ENCODE measurements at places on chromosomes 5 and 9. TPM values are rescaled to one million over a fixed set of nuclear protein-coding genes. Genes with fewer than 3 reads are reported as not detected.

DNA sequence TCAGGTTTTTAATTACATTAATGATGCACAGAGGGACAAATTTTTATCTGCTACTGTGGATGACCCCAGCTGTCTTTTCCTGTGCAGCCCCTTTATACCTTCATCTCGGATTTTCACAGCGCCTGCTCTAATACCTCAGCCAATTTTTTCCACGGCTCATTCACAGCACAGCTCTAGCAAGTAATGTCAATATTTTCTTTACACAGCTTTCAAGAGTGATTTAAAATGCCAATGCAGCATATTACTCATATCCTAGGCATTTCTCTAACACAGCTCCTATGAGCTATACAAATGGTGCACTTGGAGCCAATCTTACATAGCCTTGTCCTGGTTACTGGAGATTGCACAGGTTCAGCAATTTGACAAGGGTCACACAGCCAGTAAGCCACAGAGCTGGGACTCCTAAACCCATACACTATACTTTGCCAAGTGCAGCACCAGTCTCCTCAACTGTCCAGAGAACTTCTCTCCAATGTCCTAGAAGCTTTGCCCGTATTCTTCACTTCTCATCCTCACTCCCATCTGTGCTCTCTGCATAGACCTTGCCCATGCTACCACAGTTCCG is 661.8 kb downstream of the DTWD2 start:
- DNase-seq = no peak

GRCh38 chr5:22764736-22765135 is 88.4 kb downstream of the CDH12 start:
- no peak for DNase-seq

DNA sequence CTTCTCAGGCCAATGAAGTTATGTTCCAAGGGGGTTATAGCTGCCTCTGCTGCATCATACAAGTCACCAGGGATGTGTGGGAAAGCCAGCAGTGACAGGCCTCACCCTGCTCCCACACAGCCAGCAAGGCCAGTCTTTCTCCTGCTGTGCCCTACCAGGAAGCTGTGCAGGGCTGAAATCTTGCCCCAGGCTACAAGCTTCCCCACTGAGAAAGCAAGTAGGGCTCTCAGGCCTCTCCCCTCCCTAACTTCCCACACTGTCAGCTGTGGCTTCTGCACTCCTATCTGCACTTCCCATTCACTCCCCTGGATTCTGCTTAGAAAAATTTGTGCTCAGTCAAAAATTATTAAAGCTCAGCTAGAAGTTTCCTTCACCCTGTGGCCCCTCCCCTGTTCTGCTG is 611.2 kb upstream of the ZNF608 start:
- peak; percentile 20 for DNase-seq

DNA sequence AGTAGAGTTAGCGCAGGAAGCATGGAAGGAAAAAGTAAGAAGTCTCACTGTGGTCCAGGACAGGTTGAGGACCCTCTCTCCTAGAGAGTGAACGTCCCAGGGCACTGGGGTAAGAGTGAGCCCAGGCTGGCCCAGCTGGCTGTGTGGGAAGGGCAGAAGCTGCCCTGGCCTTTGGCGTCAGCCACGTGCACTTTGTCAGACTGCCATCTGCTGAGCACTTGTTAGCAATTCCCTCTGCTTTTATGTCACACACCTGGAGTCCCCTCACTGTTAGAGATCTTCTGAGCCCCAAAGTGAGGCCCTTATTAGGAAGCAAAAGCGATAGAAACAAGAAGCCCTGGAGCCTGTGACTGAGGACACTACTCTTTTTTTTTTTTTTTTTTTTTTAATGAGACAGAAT is 79.1 kb downstream of the UGCG start:
- DNase-seq = no peak

DNA sequence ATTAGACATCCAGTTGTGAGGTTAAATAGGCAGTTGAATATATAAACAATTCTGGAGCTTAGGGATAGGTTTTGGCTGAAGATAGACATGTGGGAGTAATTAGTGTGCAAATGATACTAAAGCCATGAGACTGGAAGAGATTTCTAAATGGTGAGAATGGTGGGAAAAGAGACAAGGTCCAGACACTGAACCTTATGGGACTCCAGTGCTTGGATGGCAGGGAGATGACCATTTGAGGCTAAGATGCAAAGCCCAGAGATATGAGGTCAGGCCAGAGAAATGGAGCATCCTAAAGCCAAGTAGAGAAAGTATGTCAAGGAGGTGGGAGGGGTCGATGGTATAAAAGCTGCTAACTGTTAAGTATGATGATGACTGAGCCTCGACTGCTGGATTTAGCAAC is 115.6 kb downstream of the SEMA5A start:
- no peak for DNase-seq

GRCh38 chr5:388266-389196 is 54.4 kb upstream of the EXOC3 start:
- no peak for DNase-seq

DNA sequence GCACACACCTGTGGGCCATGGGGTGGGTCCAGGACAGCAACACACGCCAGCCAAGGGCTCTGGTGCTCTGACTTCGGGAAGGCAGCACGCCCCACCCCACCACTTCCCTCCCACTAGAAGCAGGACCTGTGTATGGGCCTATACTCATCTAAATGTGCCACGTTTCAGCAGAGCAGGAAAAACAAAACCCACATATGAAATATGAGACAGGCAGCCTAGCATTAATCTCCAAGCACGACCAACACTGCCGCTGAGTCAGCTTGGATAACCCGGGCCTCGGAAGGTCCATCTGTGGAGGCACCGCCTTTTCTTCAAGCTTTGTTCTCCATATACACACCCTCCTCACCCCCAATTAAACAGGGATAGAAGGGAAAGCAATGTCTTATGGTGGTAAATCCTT is 203.1 kb downstream of the ROR2 start:
- DNase-seq = no peak

GRCh38 chr9:98318041-98318790 is 62.8 kb upstream of the TBC1D2 start:
- no peak for DNase-seq

DNA sequence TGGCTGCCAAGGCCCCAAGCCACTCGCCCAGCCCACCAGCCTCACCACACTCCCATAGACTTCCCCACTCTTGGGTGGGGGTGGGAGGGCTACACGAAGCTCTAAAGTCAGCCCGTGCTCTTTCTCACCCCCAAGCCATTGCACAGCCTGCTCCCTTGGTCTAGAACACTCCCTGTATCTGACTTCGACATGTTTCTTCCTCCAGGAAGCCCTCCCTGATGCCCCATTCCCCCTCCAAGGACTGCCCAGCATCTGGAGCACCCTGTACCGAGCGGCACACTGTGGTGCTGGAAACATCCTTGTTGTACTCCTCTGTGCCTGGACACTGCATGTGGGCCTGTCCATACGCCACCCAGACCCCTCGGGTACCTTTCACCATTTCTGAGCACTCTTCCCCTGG is 49.4 kb upstream of the KCNMB1 start:
- DNase-seq = no peak

DNA sequence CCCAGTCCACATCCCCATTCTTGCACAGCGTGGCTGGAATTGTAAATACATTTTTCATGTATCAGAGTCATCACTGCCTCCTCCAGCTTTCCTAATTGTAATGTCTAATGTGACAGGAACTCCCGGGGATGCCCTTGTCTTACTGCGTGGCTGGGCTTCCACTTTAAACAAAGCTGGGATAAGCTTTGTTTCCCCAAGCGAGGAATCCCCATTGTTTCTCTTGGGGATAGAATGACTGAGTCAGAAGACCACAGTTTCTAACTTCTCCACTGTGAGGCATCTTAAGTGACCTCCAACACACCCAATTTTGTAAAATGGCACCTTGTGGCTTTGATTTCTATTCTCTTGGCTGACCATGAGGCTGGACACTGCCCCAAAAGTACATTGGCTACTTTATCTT is 22.4 kb downstream of the ARPC5L start:
- DNase-seq = no peak

- peak; percentile 6 for DNase-seq
Observed at GRCh38 chr9:93678199-93679019, 102.0 kb downstream of the PHF2 start.

DNA sequence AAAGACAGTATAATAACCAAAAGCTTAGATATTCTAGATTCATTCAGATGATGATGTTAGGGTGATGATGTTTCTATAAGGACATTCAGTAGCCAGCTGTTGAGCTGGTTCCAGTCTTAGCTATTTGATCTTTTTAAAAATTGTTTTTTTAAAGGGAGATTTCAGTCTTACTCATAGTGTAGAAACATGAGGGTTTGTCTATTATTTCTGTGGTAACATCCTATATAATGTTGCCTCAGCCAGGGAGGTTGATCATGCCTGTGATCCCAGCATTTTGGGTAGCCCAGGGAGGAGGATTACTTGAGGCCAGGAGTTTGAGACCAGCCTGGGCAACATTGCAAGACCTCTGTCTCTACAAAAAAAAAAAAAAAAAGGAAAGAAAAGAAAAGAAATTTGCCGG is 167.8 kb downstream of the DOCK2 start:
- DNase-seq = no peak

DNA sequence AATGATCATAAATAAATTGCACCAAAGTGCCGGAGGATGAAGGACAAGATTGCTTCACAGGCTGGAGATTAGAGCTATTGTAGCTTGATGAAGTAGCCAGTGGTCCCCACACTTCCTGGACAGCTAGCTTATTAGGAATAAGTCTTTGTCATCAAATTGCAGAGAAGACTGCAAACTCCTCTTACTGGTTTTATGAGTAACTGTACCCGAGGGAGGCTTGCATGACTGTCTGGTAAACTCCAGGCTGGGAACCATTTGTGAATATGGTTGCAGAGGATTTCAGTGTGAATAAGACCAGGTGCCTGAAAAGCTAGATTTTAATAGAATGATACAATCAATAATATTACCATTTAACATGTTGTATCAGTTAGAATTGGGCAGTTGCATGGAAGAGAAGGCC is 36.5 kb upstream of the SEMA5A start:
- no peak for DNase-seq

- no peak for DNase-seq
Observed at GRCh38 chr5:165779505-165779904, 2274.1 kb downstream of the MAT2B start.

- no peak for DNase-seq
Observed at GRCh38 chr5:163978897-163979296, 473.5 kb downstream of the MAT2B start.

DNA sequence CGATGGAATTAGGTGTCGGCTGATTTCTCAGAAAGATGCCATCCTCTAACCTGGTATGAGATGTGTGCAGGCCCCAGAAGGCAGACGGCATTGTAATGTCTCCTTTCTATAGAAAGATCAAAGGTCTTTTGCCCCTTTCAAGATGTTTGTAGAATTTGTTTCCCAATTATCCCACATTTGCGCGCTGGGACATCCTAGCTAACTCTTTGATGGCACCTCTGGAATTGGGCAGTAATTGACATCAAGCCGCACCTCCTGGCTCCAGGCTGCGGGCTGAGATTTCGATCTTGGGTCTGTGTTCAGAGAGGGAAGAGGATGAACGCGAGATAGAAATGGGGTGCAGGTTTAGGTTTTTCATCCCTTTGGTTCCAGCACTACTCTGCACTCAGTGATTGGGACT is 84.8 kb upstream of the LMX1B start:
- no peak for DNase-seq

- DNase-seq = no peak
Observed at GRCh38 chr9:133170716-133171115, 7.0 kb upstream of the GBGT1 start.

DNA sequence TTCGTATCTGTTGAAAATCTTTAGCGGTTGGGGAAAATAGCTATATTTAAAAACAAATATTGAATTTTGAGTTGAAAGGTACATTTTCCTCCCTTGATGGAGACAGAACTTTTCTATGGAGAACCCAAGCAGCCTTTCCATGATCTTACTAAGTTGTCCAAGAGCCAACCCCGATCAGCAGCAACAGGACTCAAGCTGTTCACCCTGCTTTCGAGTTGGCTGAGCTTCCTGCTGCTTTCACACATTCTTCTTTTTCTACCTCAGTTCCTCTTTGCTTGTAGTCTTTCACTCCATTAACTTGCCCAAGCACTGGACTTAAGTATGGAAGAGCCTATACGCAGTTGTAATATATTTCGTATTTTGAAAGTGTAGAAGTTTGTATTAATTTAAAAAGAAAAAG is 59.4 kb downstream of the IL6ST start:
- DNase-seq = no peak

DNA sequence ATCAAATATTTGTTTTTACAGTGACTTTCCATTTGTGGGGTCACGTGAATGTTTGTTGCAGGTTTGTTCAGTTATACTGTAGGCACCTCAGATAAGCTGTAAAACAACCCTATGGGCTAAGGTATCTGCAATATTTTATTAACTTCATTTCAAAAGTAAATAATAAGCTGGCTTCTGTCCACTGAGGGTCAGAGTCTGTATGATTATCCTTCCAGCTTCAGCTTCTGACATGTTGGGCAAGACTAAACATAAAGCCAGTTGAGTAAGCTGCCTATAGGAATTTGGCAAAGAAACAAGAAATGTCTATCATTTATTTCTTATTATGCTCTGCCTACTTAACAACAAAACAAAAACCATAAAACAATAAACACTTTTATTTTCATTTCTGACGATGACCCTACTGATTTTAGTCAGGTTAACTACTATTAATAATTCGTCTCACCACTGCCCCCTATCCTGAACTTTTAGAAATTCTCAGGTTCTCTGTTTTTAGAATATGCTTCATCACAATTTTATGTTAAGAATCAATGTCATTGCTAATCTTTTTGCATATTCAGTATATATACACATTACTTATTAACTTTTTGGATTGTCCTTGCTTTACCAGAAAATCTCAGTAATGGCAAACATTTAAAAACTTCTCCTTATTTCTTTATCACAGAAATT is 413.6 kb upstream of the ADAMTSL1 start:
- DNase-seq = no peak

- peak; percentile 53 for DNase-seq
Observed at GRCh38 chr9:16321461-16322119, 548.9 kb downstream of the BNC2 start.

DNA sequence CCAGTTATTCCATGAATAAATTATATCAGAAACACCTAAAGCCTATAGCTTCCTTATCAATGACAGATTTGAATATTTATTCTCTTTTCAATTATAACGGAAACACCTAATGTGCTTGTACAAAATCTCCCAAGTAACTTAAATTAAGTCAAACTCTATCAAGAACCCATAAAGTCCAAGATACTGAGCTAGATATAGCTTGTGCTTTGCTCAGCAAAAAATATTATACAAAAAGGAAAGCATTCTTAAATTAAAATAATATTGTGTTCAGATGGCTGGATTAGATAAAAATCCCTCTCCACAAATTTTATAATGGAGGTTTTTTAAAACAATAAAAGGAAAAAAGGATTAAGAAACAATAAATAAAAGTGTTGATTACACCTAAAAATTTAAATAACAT is 23.7 kb downstream of the NADK2 start:
- no peak for DNase-seq

TTC23L gene
- not detected for polyA plus RNA-seq

PTGER4 gene
- 1.9 TPM for polyA plus RNA-seq

AGXT2 gene
- polyA plus RNA-seq = not detected

GRIN1 gene
- 0.09 TPM for polyA plus RNA-seq

CHSY3 gene
- polyA plus RNA-seq = 0.68 TPM

PCDHB6 gene
- 0.34 TPM for polyA plus RNA-seq

CDX1 gene
- 0.09 TPM for polyA plus RNA-seq

GFI1B gene
- polyA plus RNA-seq = 0.16 TPM

PRLR gene
- polyA plus RNA-seq = 0.20 TPM

ALG2 gene
- 13.6 TPM for polyA plus RNA-seq

SLCO4C1 gene
- 0.05 TPM for polyA plus RNA-seq

SLC25A48 gene
- polyA plus RNA-seq = 0.25 TPM

COL15A1 gene
- 22.5 TPM for polyA plus RNA-seq

ZNF879 gene
- polyA plus RNA-seq = 3.0 TPM

NCS1 gene
- 9.3 TPM for polyA plus RNA-seq

KCNV2 gene
- polyA plus RNA-seq = not detected

Data from right cardiac atrium (tissue), 5 donors.